Activated naive CD8-positive, alpha-beta T cell treated with anti-CD3 and anti-CD28 coated beads, Interleukin-2, amount 10 ng/mL, durations not matched to agents 7 days and 5 days (primary cell): ENCODE measurements at places on chromosomes 11 and 22.

- H3K36me3 ChIP-seq = no peaks in the 10 kb centered on the region
- peaks cover 2% of the 10 kb centered on the region for H3K4me1 ChIP-seq
- H3K27ac ChIP-seq = no peak overlapping the region
- peaks cover 36% of the 10 kb centered on the region for H3K27me3 ChIP-seq
- no peak for DNase-seq
Observed at GRCh38 chr11:17581036-17581731, 34.1 kb downstream of the OTOG start.

GRCh38 chr11:106714199-106714598 lies 304.1 kb downstream of the GUCY1A2 start:
- no peak overlapping the region for H3K27ac ChIP-seq
- H3K4me1 ChIP-seq = no peaks in the 10 kb centered on the region
- no peaks in the 10 kb centered on the region for H3K36me3 ChIP-seq
- H3K4me3 ChIP-seq = no peak overlapping the region
- H3K27me3 ChIP-seq = no peaks in the 10 kb centered on the region

- no peaks in the 10 kb centered on the region for H3K27me3 ChIP-seq
- no peak overlapping the region for H3K4me3 ChIP-seq
- no peak for DNase-seq
- H3K27ac ChIP-seq = no peak overlapping the region
- peaks cover 2% of the 10 kb centered on the region for H3K4me1 ChIP-seq
- H3K36me3 ChIP-seq = no peaks in the 10 kb centered on the region
Observed at GRCh38 chr11:6648501-6648900, 7.1 kb downstream of the DCHS1 start.

- no peaks in the 10 kb centered on the region for H3K27me3 ChIP-seq
- H3K4me1 ChIP-seq = peaks cover 47% of the 10 kb centered on the region
- H3K27ac ChIP-seq = peak overlapping the region; percentile 69
Observed at GRCh38 chr11:83162377-83162776, 5.4 kb downstream of the PCF11 start.

GRCh38 chr11:16780146-16780545 lies 41.7 kb downstream of the C11orf58 start:
- no peak overlapping the region for H3K4me3 ChIP-seq
- H3K27me3 ChIP-seq = no peaks in the 10 kb centered on the region
- no peaks in the 10 kb centered on the region for H3K36me3 ChIP-seq

GRCh38 chr11:108697872-108698473 lies 33.1 kb downstream of the DDX10 start:
- H3K36me3 ChIP-seq = peaks cover 10% of the 10 kb centered on the region
- peaks cover 1% of the 10 kb centered on the region for H3K4me1 ChIP-seq
- no peak overlapping the region for H3K27ac ChIP-seq
- no peaks in the 10 kb centered on the region for H3K27me3 ChIP-seq

GRCh38 chr22:42404266-42404665 lies 27.9 kb downstream of the NFAM1 start:
- no peaks in the 10 kb centered on the region for H3K36me3 ChIP-seq
- peaks cover 2% of the 10 kb centered on the region for H3K27me3 ChIP-seq
- H3K4me3 ChIP-seq = no peak overlapping the region

GRCh38 chr11:14182833-14183364 lies 176.1 kb downstream of the RRAS2 start:
- no peak for DNase-seq
- peaks cover 3% of the 10 kb centered on the region for H3K27me3 ChIP-seq
- H3K36me3 ChIP-seq = no peaks in the 10 kb centered on the region
- no peaks in the 10 kb centered on the region for H3K4me1 ChIP-seq
- H3K27ac ChIP-seq = no peak overlapping the region

- H3K4me3 ChIP-seq = peak overlapping the region; percentile 65
- H3K27ac ChIP-seq = no peak overlapping the region
- peak; percentile 64 for DNase-seq
- peaks cover 22% of the 10 kb centered on the region for H3K4me1 ChIP-seq
Observed at GRCh38 chr11:2269601-2270321, 627 bp downstream of the ASCL2 start.

GRCh38 chr11:58796333-58796732 lies 48.2 kb downstream of the GLYATL2 start:
- H3K4me1 ChIP-seq = no peaks in the 10 kb centered on the region
- no peaks in the 10 kb centered on the region for H3K36me3 ChIP-seq
- H3K4me3 ChIP-seq = no peak overlapping the region
- DNase-seq = no peak
- peaks cover 10% of the 10 kb centered on the region for H3K27me3 ChIP-seq

- H3K4me3 ChIP-seq = no peak overlapping the region
- no peaks in the 10 kb centered on the region for H3K36me3 ChIP-seq
- no peaks in the 10 kb centered on the region for H3K4me1 ChIP-seq
- peaks cover 18% of the 10 kb centered on the region for H3K27me3 ChIP-seq
- no peak for DNase-seq
Observed at GRCh38 chr11:1682225-1682905, 14.6 kb upstream of the KRTAP5-6 start.

- peaks cover 2% of the 10 kb centered on the region for H3K27me3 ChIP-seq
- H3K27ac ChIP-seq = no peak overlapping the region
- no peaks in the 10 kb centered on the region for H3K36me3 ChIP-seq
- H3K4me3 ChIP-seq = no peak overlapping the region
Observed at GRCh38 chr22:44938886-44939285, 70.9 kb downstream of the PHF21B start.

DNA sequence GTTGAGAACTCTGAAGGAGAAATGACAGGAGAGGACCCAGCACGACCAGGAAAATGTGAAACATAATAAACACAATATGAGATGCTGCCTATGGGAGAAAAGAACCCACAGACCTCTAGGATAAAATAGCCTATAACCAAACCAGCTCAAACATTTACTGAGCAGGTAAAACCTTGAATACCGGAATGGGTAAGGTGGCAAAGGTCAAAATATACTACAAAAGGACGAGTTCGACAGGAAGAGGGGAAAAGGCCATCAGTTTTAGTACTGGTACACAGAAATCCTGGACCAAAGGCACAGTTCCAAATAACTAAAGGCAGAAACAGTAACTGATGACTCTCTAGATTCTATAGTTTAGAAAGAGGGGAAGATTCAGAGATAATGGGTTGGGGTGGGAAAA lies 96.3 kb downstream of the AMBRA1 start:
- DNase-seq = no peak
- no peaks in the 10 kb centered on the region for H3K4me1 ChIP-seq
- H3K36me3 ChIP-seq = peaks cover 4% of the 10 kb centered on the region
- H3K27me3 ChIP-seq = no peaks in the 10 kb centered on the region
- H3K4me3 ChIP-seq = no peak overlapping the region
- no peak overlapping the region for H3K27ac ChIP-seq

- H3K36me3 ChIP-seq = peaks cover 19% of the 10 kb centered on the region
- peaks cover 13% of the 10 kb centered on the region for H3K4me1 ChIP-seq
- H3K4me3 ChIP-seq = no peak overlapping the region
- H3K27me3 ChIP-seq = no peaks in the 10 kb centered on the region
Observed at GRCh38 chr22:17728786-17729185, 45.5 kb downstream of the BID start.

GRCh38 chr22:40624770-40625169 lies 11.7 kb downstream of the MRTFA start:
- no peak overlapping the region for H3K4me3 ChIP-seq
- no peak overlapping the region for H3K27ac ChIP-seq
- H3K27me3 ChIP-seq = no peaks in the 10 kb centered on the region
- H3K36me3 ChIP-seq = peaks cover 17% of the 10 kb centered on the region
- DNase-seq = no peak

- H3K36me3 ChIP-seq = no peaks in the 10 kb centered on the region
- no peaks in the 10 kb centered on the region for H3K4me1 ChIP-seq
- H3K27me3 ChIP-seq = peaks cover 37% of the 10 kb centered on the region
- DNase-seq = no peak
- no peak overlapping the region for H3K4me3 ChIP-seq
Observed at GRCh38 chr11:34643846-34644245, 23.0 kb downstream of the EHF start.

DNA sequence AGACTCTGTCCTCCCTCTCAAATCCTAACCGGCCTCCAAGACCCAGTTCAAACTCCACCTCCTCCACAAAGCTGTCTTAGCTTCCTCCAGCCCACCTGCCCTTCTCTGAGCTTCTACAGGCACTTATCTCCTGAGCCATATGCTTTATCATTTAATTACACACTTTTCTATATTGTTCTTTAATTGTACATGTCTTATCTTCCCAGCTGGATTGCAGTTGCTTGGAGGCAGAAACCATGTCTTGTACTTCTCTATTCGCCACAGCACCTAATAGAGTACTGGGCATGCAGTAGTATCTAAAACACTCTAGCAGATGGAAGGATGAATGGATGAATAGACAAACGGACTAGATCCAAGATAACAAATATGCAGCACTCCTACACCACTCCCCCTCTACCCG lies 11.3 kb downstream of the TRIM29 start:
- H3K4me3 ChIP-seq = no peak overlapping the region
- no peaks in the 10 kb centered on the region for H3K36me3 ChIP-seq
- no peak for DNase-seq
- H3K27ac ChIP-seq = no peak overlapping the region

DNA sequence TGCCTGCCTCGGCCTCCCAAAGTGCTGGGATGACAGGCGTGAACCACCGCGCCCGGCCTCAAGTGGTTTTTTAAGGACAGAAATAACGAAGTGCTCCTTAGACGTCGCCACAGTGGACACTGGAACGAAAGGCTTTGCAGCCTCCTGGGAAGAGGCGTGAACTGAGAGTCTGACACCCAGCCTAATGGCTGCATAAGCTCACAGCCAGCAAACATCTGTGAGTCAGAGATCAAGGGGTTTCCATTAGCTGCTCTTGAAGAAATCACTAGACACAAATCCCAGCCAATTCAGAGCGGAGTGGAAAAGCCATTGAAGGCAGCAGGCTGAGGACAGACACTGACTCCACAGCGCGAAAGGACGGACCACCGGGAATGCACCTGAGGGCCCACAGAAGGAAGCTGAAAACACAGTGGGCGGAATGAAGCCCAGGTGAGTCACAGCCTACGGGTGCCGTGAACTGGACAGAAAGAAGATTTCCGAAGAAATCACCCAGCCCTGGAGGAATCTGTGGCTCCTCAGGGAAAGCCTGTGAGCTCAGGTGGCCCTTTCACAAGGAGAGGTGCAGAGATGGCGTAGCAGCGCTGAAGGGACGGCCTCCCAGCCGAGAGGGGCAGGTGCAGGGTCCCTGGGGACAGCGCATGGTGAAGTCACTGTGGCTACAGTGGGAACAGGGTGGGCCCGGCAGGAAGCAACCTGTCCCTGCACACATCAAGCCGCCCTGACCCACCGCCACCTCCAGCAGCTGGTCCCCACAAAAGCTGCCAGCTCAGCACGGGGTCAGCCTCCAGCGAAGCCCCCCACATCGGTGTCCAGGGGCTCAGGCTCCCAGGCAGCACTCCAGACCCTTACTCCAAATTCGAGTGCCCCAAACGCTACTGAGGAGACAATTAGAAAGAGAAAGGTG lies 11.6 kb downstream of the LMNTD2 start:
- no peaks in the 10 kb centered on the region for H3K36me3 ChIP-seq
- no peak for DNase-seq
- no peaks in the 10 kb centered on the region for H3K4me1 ChIP-seq
- no peak overlapping the region for H3K27ac ChIP-seq
- H3K4me3 ChIP-seq = no peak overlapping the region

- no peaks in the 10 kb centered on the region for H3K36me3 ChIP-seq
- DNase-seq = no peak
- H3K27ac ChIP-seq = no peak overlapping the region
- H3K4me1 ChIP-seq = no peaks in the 10 kb centered on the region
Observed at GRCh38 chr11:3195251-3196160, 23.1 kb downstream of the MRGPRG start.

GRCh38 chr11:126192361-126192760 lies 19.1 kb downstream of the RPUSD4 start:
- no peak overlapping the region for H3K27ac ChIP-seq
- no peaks in the 10 kb centered on the region for H3K27me3 ChIP-seq
- peaks cover 21% of the 10 kb centered on the region for H3K36me3 ChIP-seq
- H3K4me3 ChIP-seq = no peak overlapping the region

DNA sequence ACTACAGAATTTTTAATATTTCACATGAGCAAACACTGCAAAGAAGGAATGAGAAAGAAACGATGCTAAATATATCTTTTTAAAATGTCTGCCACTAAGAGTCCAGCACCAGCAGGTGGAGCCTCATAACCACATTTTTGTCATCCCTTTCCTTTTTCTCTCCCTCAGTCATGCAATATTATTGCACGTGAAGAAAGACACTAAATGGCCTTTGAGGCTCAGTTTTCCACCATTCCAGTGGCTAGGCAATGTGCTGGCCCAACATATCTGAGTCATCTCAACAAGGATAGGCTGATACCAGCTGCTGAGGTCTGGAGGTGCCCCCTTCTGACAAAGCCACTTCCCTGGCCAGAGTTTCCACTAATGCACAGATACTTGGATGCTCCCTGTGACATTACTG lies 1.8 kb downstream of the ALKBH8 start:
- peaks cover 7% of the 10 kb centered on the region for H3K36me3 ChIP-seq
- H3K27ac ChIP-seq = peak overlapping the region; percentile 57
- no peak for DNase-seq
- H3K4me3 ChIP-seq = peak overlapping the region; percentile 47

- H3K4me1 ChIP-seq = no peaks in the 10 kb centered on the region
- H3K36me3 ChIP-seq = no peaks in the 10 kb centered on the region
- H3K27ac ChIP-seq = no peak overlapping the region
- peaks cover 9% of the 10 kb centered on the region for H3K27me3 ChIP-seq
Observed at GRCh38 chr11:95516786-95517185, 272.8 kb downstream of the FAM76B start.

GRCh38 chr22:37161443-37161842 lies 11.7 kb upstream of the IL2RB start:
- H3K4me3 ChIP-seq = peak overlapping the region; percentile 42
- peaks cover 5% of the 10 kb centered on the region for H3K36me3 ChIP-seq
- H3K4me1 ChIP-seq = peaks cover 59% of the 10 kb centered on the region
- peak overlapping the region; percentile 89 for H3K27ac ChIP-seq
- DNase-seq = peak; percentile 60

DNA sequence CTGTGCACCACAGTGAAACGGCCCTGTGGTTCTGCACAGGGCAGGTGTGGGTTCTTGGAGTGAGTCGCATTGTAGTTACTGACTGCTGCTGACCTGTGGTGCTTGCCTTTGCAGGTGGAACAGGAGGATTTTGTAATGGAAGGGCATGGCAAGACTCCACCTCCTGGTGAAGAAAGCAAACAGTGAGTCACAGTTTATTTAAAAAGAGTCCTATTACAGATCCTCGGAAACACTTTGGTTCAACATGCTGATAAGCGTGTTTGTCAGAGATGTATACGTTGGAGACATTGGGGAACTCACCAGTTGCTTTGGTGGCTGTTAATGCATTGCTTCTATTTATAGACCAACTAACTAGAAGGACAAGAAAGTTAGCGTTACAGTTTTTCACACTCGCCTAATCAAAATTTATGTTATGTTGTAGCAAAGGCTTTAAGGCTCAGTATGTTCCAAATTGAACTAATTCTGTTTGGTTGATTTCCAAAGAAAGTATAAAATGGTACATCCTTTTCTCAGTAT lies 21.7 kb upstream of the TNRC6B start:
- peaks cover 8% of the 10 kb centered on the region for H3K4me1 ChIP-seq
- H3K36me3 ChIP-seq = peaks cover 5% of the 10 kb centered on the region
- no peak for DNase-seq
- peak overlapping the region; percentile 13 for H3K27ac ChIP-seq
- H3K27me3 ChIP-seq = no peaks in the 10 kb centered on the region

DNA sequence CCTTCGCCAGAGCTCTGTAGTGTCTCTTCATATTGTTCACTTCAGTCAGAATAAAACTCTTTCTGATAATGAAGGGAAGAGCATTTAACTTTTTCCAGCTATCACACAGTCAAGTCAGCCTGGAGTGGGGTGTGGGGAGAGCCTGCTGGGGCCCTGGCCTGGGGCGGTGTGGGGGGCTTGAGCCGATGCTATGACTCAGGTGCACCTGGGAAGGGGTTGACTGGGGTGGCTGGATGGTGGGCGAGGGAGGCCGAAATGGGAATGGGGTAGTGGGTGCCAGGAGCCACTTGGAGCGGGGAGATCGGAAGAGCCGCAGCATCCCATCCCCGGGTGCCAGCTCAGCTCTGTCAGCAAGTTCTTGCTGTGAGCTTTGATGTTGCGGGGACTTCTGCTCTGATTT lies 100.9 kb downstream of the NXPE2 start:
- DNase-seq = no peak
- H3K27ac ChIP-seq = no peak overlapping the region
